Spleen (tissue), 13 donors: ENCODE measurements at places on chromosomes 4 and X. TPM values are rescaled to one million over a fixed set of nuclear protein-coding genes. Genes with fewer than 3 reads are reported as not detected.
A peak's percentile ranks its signal among the peaks of the same experiment; 100 is the strongest.

The CHRNA9 gene
- total RNA-seq, result not detected

GRCh38 chrX:15566244-15566643 lies 34.5 kb downstream of the ACE2 start:
- H3K36me3 ChIP-seq, result no peaks in the 10 kb centered on the region
- H3K4me1 ChIP-seq, result no peaks in the 10 kb centered on the region
- peaks cover 9% of the 10 kb centered on the region for H3K27me3 ChIP-seq
- H3K4me3 ChIP-seq, result no peak overlapping the region
- no peak overlapping the region for H3K27ac ChIP-seq

DNA sequence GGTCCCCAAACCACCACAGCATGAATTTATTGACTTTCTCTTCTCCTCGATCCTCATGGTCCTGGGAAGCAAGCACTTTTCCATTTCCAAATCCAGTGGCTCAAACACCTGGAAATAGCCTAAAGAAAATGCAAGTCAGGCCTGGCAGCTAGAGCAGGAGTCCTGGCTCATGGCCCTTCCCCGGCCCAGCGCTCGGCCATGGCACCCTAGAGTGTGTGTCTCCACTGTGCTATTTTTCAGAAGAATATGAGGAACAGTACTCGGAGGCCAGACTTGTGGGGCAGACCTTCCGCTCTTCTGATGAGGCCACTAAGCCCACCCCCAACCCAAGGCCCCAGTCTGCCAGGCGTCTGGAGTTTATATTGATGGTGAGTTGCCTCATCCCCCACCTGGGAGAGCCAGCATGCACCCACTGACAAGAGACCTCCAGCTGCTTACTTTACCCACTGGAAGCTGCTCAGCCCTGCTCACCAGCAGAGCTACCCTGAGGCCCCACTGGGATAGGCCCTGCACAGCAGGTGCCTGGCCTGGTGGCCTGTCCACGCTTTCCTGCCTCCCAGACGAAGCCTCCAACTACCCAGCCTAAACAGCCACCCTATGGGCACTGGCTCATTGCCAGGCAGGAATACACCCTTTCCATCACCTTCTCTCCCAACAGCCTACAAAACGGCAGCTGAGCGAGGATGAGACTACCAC lies 2.3 kb upstream of the RTL5 start:
- H3K4me3 ChIP-seq, result no peak overlapping the region
- peaks cover 15% of the 10 kb centered on the region for H3K27me3 ChIP-seq
- peaks cover 16% of the 10 kb centered on the region for H3K4me1 ChIP-seq

DNA sequence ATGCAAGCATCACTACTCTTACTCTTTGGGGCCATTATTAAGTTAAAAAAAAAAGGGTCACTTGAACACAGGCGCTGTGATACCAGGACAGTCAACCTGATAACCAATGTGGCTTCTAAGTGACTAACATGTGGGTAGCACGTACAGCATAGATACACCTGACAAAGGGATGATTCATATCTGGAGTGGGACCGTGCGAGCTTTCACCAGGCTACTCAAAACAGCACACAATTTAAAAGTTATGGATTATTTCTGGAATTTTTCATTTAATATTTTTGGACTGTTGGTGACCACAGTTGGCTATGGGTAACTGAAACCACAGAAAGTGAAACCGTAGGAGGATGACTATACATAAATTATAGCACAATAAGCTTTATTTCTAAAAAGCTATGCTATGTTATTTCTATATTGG lies 113.8 kb upstream of the STIM2 start:
- H3K4me1 ChIP-seq, result peaks cover 25% of the 10 kb centered on the region
- no peaks in the 10 kb centered on the region for H3K27me3 ChIP-seq
- no peak overlapping the region for H3K4me3 ChIP-seq
- peaks cover 18% of the 10 kb centered on the region for H3K36me3 ChIP-seq
- no peak for DNase-seq

DNA sequence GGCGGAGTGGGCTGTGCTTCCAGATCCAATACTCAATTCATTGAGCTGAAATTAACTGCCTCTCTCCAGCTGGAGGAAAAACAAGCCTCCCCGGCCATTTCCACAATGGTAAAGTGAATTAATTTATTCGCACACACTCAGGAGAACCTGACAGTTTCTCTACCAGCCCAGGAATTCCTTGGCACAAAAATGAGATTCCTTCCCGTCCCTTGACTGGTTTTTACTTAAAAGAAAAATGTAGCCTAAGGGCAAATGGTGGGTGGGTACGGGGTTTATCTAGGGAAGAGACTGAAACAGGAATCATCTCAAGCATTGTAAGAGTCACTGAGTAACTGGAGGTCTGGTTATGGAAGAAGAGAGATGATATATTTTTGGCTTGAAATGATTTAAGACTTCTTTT lies 102.7 kb downstream of the VCX3A start:
- H3K27me3 ChIP-seq, result no peaks in the 10 kb centered on the region
- no peak for DNase-seq
- no peaks in the 10 kb centered on the region for H3K4me1 ChIP-seq

DNA sequence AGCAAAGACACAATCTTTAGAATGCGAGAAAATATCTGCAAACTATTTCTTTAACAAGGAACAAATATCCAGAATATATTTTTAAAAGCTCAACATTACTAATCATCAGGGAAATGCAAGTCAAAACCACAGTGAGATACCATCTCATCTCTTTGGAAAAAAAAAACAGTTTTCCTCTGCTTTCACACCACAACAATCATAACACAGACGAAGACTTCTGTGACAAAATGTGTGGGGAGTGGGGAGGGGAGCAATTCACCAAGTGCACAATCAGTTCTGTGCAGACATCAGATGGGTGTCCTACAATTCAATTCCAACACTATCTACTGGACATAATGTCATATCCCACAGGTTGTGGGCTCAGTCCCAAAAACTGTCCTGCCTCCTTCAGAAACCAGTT lies 293.2 kb upstream of the SLC7A11 start:
- H3K27me3 ChIP-seq, result no peaks in the 10 kb centered on the region
- H3K27ac ChIP-seq, result no peak overlapping the region
- no peak for DNase-seq

DNA sequence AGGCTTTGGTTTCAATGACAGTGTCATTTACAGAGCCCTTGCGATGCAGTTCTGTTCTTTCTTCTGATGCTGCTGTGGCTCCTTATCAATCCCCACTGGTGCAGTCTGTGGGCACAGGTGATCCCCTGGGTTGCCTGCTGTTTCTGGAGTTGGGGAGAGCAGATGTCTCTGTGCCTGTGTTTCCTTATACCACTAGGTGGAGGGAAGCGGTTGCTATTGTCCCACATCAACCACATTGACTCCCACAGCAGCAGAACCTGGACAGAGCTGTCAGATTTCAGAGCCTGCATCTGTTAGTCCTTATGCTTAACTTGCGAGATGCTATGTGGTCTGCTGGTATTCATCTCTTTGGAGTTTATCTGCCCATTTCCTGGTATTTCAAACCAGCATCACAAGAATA lies 57.7 kb downstream of the NEIL3 start:
- H3K4me3 ChIP-seq, result no peak overlapping the region
- no peak for DNase-seq
- H3K36me3 ChIP-seq, result no peaks in the 10 kb centered on the region
- no peaks in the 10 kb centered on the region for H3K4me1 ChIP-seq

- DNase-seq, result no peak
- H3K36me3 ChIP-seq, result no peaks in the 10 kb centered on the region
- no peak overlapping the region for H3K27ac ChIP-seq
- H3K27me3 ChIP-seq, result no peaks in the 10 kb centered on the region
- no peaks in the 10 kb centered on the region for H3K4me1 ChIP-seq
Observed at GRCh38 chr4:89152972-89153371, 41.6 kb downstream of the TIGD2 start.

DNA sequence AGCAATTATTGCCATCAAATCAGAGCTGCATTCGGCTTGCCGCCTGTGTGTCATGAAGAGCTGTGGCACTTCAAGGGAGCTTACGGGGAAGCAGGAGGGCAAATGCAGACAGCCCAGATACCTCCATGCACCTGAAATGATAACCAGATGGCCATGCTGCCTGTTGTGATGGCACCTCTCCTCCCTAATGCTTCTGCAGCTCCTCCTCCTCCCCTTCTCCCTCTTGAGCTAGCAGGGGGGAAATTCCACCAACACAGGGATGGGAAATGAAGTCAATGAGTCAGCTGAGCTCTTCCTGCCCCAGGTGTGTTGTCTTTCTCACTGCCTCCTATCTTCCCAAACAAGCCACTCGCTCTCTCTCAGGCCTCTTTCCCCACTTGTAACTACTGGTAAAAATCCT lies 565.0 kb downstream of the BCOR start:
- H3K36me3 ChIP-seq, result no peaks in the 10 kb centered on the region
- H3K27me3 ChIP-seq, result no peaks in the 10 kb centered on the region
- no peak for DNase-seq
- no peaks in the 10 kb centered on the region for H3K4me1 ChIP-seq

DNA sequence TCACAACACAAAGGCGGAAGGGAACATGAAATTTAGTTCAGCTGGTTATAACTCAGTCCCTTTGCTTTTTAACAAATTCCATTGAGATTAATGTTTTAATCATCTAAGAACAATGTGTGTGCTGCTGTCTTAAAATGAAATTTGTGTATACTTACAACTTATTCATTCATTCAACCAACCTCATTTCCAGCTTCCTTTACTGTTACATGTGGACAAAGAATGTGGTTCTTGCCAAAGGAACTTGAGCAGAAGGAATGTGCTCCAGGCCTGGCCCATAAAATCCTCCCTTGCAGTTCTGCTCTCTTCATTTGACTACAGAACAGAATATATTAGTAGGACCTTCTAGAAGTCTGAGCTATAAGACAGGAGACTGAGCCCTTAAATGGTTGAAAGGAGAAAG lies 176.8 kb upstream of the GLRA2 start:
- no peak for DNase-seq
- no peaks in the 10 kb centered on the region for H3K36me3 ChIP-seq
- no peak overlapping the region for H3K27ac ChIP-seq
- H3K27me3 ChIP-seq, result peaks cover 4% of the 10 kb centered on the region

The ELOVL6 gene
- total RNA-seq, result 3.8 TPM

DNA sequence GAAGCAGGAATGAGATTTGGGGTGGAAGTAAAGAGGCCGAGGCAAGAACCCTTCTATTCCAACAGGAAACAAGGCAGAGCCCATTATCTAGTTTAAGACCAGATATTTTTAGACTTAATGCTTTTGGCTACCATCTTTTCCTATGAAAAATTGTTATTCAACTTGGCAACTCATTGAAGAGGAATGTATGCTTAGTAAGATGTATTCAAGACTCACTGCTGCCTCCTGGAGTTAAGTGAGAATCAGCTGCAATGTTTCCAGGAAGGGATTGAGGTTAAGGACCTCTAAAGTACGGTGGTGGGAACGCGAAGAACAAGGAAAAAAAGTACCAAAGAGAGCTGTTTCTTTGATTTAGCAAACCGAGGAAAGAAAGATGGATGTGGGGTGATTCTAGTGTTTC lies 89.1 kb downstream of the RAPGEF2 start:
- no peak overlapping the region for H3K4me3 ChIP-seq
- H3K4me1 ChIP-seq, result no peaks in the 10 kb centered on the region
- H3K27me3 ChIP-seq, result no peaks in the 10 kb centered on the region
- no peak for DNase-seq
- H3K36me3 ChIP-seq, result no peaks in the 10 kb centered on the region

The GABRG1 gene
- not detected for total RNA-seq

The ATP8A1 gene
- total RNA-seq, result 52.3 TPM

DNA sequence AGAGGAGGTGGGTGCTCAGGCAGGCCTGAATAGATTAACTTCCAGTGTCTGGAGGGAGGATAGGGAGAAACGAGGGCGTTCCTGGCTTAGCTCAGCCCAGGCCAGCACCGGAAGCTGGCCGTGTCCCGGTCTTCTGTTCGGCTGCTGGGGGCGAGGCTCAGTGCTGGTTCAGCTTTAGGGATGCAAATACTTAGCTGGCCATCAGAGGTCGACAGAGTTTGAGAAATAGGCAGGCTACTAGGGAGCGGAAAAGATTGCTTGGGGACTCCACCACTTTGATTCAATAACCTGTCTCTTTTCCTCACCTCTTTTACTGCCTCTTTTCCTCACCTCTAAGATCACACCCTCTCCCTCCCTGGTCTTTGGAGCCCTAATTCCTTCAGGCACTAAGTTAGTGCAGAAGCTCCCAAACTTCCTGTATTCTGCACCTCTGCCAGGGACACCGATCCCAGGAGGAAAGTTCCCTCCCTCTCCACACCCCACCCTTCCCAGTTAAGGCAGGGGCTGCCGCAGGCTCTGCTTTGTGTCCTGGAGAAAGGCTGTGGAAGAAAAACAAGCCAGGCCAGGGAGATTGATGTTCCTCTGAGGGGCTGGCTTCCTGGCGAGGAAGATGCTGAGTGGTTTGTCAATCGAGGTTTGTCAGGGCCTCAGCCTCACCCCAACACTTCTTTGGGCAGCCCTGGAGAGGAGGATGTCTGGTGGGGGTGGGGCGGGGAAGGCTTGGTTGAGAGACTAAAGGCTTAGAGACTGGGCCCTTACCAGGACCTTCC lies 6.0 kb upstream of the EFNB1 start:
- no peak overlapping the region for H3K4me3 ChIP-seq
- H3K4me1 ChIP-seq, result no peaks in the 10 kb centered on the region
- no peak for DNase-seq

DNA sequence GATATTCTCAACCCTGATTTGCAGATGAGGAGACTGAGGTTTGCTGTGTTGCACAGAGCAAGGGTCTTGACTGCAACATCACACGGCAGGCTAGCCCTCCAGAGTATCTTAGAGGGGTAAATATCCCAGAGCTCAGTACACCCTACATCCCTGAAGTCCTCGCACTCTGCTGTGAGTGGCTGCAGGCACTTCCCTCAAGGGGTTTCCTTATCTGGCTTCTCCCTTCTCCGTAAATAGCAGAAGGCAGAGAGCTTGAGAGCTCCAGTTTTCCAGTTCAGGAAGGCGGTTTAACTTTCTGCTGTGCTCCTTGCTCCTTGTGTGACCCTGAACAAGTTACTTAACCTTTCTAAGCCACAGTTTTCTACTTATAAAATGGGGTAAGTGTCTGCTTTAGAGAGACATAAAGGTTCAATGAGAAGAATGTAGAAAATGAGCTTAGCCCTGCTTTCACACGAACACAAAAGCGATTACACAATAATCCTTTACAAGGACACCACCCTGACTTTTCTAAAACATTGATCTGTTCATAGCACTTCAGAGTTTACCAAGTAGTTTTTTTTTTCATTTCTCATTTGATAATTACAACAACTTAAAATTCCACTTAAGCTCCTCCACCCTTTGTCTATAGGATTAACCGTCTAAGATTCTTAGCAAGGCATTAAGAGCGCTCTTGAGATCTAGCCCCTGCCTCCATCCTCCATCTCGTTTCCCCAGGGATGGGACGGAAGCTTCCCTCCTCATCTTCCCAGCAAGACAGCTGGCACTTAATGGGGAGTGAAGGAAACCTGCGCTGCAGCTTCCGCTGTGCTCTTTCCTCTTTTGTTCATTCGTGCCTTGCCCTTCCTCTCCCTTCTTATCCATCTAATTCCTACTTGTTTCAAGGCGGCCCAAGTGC lies 68.4 kb downstream of the TAPT1 start:
- H3K4me1 ChIP-seq, result no peaks in the 10 kb centered on the region
- H3K36me3 ChIP-seq, result peaks cover 35% of the 10 kb centered on the region
- H3K27ac ChIP-seq, result no peak overlapping the region
- no peaks in the 10 kb centered on the region for H3K27me3 ChIP-seq
- no peak overlapping the region for H3K4me3 ChIP-seq
- DNase-seq, result no peak

DNA sequence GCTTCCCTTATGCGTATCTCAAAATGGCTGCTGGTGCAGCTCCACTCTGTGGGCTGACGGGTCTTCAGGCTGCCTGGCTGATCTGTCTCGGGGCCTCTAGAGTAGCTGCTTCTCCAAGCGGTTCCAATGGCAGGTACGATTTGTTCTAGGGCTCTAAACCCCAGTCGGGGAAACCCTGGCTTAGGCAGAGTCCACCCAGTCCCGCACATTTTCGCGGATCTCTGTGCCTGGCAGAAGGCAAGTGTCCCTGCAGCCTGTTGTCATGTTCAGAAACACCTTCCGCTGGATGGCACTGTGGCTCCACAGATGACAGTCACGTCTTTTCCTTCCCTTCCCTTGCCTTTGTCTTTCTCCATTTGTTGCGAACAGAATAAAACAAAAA lies 54.4 kb downstream of the NBDY start:
- peak overlapping the region; percentile 86 for H3K27ac ChIP-seq
- H3K36me3 ChIP-seq, result no peaks in the 10 kb centered on the region
- H3K27me3 ChIP-seq, result no peaks in the 10 kb centered on the region
- peak; percentile 91 for DNase-seq
